ENCODE measurements at places on chromosomes 4 and X.
A peak's percentile ranks its signal among the peaks of the same experiment; 100 is the strongest.

DNA sequence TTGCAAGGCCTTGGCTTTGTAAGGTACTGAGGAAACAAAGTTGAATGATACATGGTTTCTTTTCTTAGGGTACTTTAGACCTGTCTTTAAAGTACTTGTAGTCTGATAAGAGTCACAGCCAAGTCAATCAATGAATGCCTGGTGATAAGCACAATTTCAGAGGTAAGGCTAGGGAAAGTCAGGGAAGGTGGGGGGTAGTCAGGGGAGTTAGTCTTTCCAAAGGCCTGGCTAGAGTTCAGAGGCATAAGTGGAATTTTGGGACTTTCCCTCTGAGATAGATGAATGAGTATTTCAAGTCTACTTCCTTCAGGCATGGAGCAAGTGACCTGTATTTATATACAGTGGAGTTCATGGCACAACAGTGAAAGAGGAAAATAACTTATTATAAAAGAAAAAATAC lies 78.3 kb downstream of the SLC4A4 start:
- H3K27me3 ChIP-seq, result peaks cover 8% of the 10 kb centered on the region
- H3K4me3 ChIP-seq, result no peak overlapping the region
- no peaks in the 10 kb centered on the region for H3K4me1 ChIP-seq
- no peak overlapping the region for H3K27ac ChIP-seq
- ATAC-seq, result no peak
- no peaks in the 10 kb centered on the region for H3K36me3 ChIP-seq

DNA sequence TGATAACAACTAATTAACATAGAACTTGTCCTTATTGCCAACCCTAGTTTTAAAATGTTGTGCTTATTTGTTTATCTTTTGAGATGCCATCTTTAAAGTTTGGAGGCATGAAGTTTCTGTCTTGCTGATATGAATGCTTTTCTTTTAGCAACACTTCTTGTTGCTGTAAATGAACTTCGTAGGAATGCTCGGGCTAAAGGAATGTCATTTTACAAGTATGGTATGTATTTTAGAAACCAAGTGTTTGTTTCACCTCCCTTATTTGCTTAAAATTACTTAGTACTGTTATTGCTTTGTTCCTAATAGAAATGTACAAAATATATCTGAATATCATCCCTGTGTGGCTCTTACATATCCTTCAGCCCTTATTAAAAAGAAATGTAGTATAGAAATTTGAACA lies 76.1 kb downstream of the SLC30A9 start:
- H3K4me3 ChIP-seq, result no peak overlapping the region
- no peak overlapping the region for H3K27ac ChIP-seq
- no peaks in the 10 kb centered on the region for H3K4me1 ChIP-seq
- ATAC-seq, result no peak
- no peaks in the 10 kb centered on the region for H3K27me3 ChIP-seq

GRCh38 chrX:149510386-149510785 lies 5.3 kb upstream of the IDS start:
- no peaks in the 10 kb centered on the region for H3K36me3 ChIP-seq
- ATAC-seq, result no peak
- peaks cover 8% of the 10 kb centered on the region for H3K27me3 ChIP-seq
- no peak overlapping the region for H3K4me3 ChIP-seq
- peaks cover 6% of the 10 kb centered on the region for H3K4me1 ChIP-seq
- no peak overlapping the region for H3K27ac ChIP-seq

- ATAC-seq, result no peak
- H3K4me1 ChIP-seq, result peaks cover 6% of the 10 kb centered on the region
- no peak overlapping the region for H3K4me3 ChIP-seq
- no peaks in the 10 kb centered on the region for H3K27me3 ChIP-seq
- H3K27ac ChIP-seq, result no peak overlapping the region
Observed at GRCh38 chr4:162853788-162854187, 312.9 kb downstream of the NAF1 start.

DNA sequence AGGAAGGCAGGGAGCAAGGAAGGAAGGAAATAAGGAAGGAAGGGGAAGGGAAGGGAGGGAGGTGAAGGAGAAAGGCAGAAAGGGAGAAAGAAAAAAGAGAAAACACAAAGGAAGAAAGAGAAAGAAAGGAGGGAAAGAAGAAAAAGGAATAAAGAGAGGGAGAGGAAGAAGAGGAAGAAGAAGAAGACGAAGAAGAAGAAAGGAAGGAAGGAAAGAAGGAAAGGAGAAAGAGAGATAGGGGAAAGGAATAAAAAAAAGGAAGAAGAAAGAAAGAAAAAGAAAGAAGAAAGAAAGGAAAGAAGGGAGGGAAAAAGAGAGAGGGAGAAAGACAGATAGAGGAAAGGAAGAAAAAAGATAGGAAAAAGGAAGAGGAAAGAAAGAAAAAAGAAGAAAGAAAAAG lies 128.0 kb downstream of the MXRA5 start:
- no peak overlapping the region for H3K4me3 ChIP-seq
- H3K4me1 ChIP-seq, result no peaks in the 10 kb centered on the region
- ATAC-seq, result no peak
- no peaks in the 10 kb centered on the region for H3K27me3 ChIP-seq
- no peaks in the 10 kb centered on the region for H3K36me3 ChIP-seq

DNA sequence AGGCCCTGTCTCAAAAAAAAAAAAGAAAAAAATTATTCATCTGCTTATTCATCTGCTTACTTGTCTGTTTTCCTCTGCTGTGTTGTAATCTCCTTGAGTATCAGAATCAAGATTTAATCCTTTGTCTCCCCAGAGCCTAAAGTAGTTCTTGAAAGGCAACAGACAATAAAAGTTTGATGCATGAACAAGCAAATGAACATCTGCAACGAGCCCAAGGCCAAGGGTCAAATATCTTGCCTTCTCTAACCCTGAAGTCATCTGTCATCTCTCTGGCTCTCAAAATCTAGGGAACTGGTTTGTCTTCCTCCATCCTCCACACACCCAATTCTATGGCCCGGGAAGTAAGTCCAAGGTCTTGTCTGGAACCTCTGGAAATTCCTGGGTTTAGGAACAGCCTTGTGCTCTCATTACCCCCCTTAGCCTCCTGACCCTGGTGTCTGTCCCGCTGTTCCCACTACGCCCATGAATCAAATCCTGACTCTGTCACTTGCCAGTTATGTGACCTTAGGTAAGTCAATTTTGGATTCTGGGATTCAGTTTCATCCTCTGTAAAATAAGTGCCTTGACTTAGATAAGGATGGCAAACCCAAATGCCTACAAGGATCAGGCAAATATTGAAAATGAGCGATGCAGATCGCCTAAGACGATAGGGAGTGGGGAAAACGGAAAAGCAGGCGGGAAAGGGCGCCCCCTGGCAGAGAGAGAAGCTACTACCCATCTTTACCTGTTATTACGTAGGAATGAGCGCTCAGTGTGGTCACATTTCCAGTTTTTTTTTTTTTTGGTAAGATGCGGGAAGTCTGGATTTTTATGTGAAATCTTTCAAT lies 102.7 kb upstream of the DHX15 start:
- H3K36me3 ChIP-seq, result no peaks in the 10 kb centered on the region
- H3K27ac ChIP-seq, result no peak overlapping the region
- H3K4me1 ChIP-seq, result no peaks in the 10 kb centered on the region
- H3K4me3 ChIP-seq, result no peak overlapping the region
- no peak for ATAC-seq
- peaks cover 14% of the 10 kb centered on the region for H3K27me3 ChIP-seq

DNA sequence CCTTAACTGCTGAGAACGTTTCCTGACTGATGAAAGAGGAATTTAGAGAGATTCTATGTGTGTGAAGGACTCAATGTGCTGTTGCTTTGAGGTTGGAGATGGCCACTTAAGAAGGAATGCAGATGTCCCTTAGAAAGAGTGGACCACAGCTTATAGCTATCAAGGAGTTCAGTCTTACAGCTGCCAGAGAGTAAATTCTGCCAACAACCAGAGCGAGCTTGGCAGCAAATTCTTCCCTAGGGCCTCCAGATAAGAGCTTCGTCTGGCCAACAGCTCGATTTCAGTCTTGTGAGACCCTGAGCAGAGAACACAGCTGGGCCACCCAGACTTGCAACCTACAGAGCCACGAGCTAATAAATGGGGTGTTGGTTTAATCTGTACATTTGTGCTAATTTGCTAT lies 21.8 kb downstream of the MID1 start:
- no peak for ATAC-seq
- no peaks in the 10 kb centered on the region for H3K36me3 ChIP-seq
- H3K27me3 ChIP-seq, result no peaks in the 10 kb centered on the region
- no peak overlapping the region for H3K27ac ChIP-seq
- no peaks in the 10 kb centered on the region for H3K4me1 ChIP-seq

- peak overlapping the region; percentile 39 for H3K27ac ChIP-seq
- H3K27me3 ChIP-seq, result peaks cover 44% of the 10 kb centered on the region
- peaks cover 8% of the 10 kb centered on the region for H3K36me3 ChIP-seq
- ATAC-seq, result peak; percentile 85
Observed at GRCh38 chr4:26822546-26822945, 38.1 kb upstream of the STIM2 start.

- peaks cover 14% of the 10 kb centered on the region for H3K4me1 ChIP-seq
- peak; percentile 34 for ATAC-seq
- H3K27me3 ChIP-seq, result no peaks in the 10 kb centered on the region
- H3K4me3 ChIP-seq, result no peak overlapping the region
- H3K27ac ChIP-seq, result peak overlapping the region; percentile 30
Observed at GRCh38 chr4:40804598-40804997, 54.8 kb downstream of the NSUN7 start.
